ENCODE measurements at places on chromosomes 16 and 17.

GRCh38 chr16:9159839-9160550, 68.6 kb downstream of the HAPSTR1 start:
- peak; percentile 64 for DNase-seq

DNA sequence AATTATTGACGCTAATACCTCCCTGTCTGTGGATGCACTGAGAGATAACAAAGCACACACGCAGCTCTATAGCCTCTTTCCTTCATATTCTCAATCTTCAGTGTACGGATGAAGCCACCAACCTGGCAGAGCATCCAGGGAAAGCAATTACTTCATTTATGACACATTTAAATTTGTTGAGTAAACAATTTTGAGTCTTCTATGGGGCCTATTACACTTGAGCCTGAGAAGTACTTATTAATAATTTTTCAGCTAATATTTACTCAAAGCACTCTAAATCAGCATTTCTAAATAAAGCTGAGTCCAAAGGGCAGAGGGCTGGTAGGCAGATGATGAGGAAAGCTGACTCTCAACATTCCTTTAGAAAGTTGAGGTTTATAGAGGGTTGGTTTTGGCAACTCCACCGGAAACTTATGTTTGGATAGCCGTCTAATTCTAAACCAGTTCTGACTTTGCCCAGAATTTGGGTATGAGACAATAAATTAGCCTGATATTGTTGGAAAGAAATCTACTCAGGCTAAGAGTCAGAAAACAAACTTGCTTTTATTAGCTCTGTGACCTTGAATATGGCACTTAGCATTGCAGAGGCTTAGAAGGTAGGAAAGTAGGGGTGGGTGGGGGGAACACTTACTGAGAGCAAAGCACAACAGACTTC, 643.5 kb downstream of the CDH11 start:
- DNase-seq, result no peak

DNA sequence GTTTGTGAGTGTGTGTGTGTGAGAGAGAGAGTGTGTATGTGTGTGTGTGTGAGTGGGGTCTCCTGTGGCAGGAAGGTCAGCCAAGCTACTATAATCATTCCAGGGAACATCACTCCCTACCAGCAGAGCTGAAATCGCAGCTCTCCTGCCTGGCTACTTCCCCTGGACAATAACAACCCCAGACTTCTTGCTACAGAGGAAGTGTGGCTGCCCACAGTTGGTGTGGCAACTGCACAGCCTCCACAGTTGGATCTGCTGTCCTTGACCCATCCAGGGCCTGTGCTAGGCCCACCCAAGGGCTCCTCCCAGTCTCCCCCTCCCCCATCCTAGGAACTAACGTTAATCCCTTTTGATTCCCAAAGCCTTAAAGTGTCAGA, 1.5 kb downstream of the SLC13A5 start:
- DNase-seq, result no peak

- no peak for DNase-seq
Observed at GRCh38 chr16:85005285-85006069, 5.9 kb downstream of the ZDHHC7 start.

- no peak for DNase-seq
Observed at GRCh38 chr17:41176744-41177387, 1.2 kb downstream of the KRTAP4-2 start.

- DNase-seq, result no peak
Observed at GRCh38 chr17:20264996-20265395, 202.3 kb downstream of the LGALS9B start.

GRCh38 chr17:73011016-73011486, 81.4 kb downstream of the SLC39A11 start:
- DNase-seq, result peak; percentile 80

DNA sequence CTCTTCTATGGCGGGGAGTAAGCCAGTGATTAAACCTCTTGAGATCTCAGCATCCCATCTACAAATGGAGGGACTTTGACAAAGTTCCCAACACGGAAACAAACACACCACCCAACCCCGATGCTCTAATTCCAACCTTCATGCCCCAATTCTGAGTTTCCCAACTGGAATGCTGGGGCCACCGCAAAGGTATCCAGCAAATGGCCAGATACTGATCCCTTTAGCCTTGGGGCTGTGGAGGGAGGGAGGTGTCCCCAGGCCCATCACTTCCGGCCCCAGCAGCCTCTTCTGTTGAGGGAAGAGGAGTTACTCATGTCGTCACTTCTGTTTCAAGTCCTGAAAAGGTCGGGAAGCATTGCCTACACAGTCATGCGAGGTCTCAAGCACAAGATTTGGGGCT, 154.8 kb upstream of the RPH3AL start:
- DNase-seq, result no peak

- DNase-seq, result no peak
Observed at GRCh38 chr17:77899498-77899897, 59.0 kb upstream of the TNRC6C start.

- DNase-seq, result no peak
Observed at GRCh38 chr16:88298181-88298832, 84.5 kb upstream of the ZNF469 start.

- DNase-seq, result no peak
Observed at GRCh38 chr16:88646345-88647034, 4.4 kb downstream of the CYBA start.

DNA sequence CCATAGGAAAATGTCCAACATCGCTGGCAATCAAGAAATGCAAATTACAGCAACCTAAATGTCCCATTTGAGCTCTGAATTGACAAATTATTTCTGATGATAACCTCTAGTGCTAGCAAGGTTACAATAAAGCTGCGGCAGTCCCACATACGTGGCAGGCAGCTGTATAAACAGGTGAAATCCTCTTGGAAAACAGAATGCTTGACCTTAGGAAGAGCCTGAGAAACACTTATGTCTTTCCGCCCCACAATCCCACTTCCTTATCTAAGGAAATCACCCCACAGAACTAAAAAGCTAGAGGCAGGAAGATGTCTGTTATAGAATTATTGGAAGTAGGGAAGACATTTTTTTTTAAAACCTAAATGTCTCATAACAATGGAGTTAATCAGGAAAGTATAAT, 154.3 kb downstream of the KATNIP start:
- no peak for DNase-seq

- no peak for DNase-seq
Observed at GRCh38 chr16:28261942-28262341, 30.4 kb upstream of the SBK1 start.

DNA sequence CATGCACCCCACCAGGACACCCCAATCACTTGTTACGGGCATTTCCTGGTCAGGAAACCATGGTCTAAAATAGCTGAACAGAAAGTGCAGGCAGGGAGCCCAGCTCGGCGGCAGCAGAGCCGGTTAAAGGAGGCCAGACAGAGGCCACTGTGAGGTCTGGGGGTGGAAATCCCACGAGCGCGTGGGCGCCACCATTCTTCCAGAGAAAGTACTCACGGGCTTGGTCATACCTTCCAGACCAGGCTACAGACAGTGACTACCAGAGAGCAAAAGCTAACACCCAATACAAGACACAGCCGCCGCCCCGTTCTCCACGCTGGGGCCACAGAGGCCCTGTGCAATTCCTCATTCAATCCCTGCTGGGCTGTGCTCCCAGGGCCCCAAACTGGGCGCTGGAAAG, 11.9 kb downstream of the CEP131 start:
- DNase-seq, result no peak

DNA sequence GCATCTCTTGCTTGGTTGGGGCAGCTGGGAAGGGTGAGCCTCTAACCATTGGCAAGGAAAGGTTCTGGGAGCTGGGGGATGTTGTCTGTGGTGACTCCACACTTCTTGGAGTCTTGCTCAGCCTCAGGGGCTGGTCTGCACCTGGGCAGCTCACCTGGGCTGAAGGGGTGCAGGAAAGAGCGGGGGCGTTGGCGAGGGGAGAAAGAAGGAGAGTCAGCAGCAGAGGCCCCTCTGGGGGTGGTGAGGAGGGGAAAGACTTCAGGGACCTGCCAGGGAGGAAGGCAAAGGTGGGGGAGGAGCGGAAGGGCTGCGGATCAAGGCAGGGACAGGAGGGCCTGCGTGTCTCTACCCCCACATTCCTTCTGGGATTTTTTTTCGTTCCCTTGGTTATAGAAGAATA, 47.7 kb downstream of the CCDC42 start:
- DNase-seq, result no peak

GRCh38 chr16:16176328-16176727, 47.0 kb downstream of the ABCC6 start:
- no peak for DNase-seq

DNA sequence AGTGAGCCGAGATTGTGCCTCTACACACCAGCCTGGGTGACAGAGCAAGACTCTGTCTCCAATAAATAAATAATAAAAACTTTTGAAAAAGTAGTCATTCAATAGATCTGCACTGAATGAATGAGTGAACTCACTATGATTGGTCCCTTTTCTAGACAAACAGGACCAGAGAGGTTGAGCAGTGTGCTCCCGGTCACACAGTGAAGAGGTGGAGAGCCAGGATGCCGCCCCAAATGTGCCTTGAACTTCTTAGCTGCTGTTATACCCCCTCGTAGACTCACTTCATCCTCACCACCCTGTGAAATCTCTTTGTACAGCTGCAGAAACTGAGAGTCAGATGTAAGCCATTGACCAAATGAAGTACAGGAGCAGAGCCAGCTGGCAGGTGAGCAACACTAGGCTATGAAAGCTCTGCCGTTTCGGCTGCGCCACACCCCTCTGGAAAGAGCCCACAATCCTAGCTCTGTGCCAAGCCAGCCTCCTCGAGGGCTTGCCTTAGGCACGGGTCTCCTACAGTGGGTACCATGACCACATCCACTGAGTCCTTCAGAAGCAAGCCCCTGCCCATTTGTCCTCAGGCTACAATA, 7.8 kb upstream of the KIAA0513 start:
- no peak for DNase-seq

- DNase-seq, result no peak
Observed at GRCh38 chr16:52874042-52874441, 178.7 kb downstream of the CHD9NB start.

DNA sequence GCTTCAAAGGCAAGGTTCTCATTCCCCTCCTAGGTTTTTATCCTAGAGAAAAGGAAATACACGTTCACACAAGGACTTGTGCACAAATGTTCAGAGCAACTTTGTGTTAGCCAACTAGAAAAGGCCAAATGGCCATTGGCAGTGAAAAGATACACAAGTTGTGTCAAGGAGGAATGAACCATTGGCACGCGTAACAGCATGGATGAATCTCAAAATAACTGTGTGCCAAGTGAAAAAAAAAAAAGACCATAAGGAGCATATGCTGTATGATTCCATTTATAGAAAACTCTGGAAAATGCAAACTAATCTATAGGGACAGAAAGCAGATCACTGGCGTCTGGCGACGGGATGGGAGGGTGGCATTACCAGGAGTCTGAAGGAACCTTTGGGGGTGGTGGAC, 333.8 kb downstream of the SNX29 start:
- no peak for DNase-seq

DNA sequence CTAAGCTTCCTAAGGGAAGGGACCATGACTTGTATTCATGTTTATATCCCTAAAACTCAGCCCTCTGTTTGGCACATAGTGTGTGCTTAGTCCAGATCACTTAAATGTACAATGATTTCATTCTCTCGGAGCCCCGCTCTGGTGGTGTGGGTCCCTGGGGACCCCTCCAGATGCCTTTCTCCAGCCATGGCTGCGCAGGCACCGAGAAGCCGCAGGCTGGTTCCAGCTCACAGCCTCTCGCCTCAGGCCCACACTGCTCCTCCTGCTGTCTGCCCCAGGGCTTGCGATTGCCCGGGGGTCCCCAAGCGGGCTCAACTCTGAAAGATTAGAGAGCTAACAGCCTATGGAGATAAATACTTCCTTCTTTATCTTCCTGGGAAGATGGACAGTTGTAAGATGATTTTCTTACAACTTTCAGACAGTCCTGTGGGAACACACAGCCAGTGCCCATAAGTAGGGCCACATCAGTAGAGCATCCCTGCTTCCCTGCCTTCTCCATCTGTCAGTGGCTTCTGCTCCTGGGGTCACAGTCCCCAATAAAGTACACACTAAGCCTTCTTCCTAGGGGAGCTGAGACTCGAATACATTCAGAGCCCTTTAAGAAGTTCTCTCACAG, 66.2 kb downstream of the CENPV start:
- no peak for DNase-seq

DNA sequence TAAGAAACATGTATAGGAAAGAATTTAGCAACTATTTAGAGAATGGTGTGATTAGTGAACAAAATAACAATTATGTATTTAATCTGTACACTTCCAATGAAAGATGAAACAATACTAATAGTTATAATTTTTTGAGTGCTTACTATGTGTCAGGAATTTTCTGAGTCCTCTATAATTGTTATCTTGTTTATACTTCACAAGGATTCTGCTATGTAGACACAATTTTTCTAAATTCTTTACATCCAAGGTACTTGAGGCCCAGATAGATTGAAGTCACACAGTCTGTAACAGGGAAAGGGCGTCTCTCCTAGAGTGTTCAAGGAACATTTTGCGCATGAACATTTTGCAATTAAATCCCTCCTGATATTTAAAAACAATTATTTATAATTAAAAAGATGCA, 1.1 kb upstream of the KRTAP4-12 start:
- DNase-seq, result no peak

GRCh38 chr17:48262982-48263730, 155.6 kb downstream of the SNX11 start:
- DNase-seq, result peak; percentile 32

DNA sequence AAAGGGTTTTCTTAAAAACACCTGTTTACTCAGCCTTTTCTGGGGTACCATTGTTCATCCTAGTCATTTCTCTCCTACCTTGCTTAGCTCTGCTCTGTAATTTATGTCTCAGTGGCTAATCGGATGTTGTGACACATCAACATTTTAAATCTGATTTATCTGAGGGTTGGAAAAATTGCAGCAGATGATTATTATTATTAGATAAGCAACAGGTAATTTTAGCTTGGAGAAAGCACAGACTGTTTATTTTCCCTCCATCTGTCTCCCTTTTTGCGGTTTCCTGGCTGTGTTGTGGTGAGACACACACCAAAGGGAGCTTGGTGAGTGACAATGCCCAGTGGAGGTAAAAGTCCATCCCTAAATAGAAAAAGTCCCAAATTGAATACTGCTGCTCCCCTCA, 389.9 kb downstream of the UTP18 start:
- DNase-seq, result no peak

DNA sequence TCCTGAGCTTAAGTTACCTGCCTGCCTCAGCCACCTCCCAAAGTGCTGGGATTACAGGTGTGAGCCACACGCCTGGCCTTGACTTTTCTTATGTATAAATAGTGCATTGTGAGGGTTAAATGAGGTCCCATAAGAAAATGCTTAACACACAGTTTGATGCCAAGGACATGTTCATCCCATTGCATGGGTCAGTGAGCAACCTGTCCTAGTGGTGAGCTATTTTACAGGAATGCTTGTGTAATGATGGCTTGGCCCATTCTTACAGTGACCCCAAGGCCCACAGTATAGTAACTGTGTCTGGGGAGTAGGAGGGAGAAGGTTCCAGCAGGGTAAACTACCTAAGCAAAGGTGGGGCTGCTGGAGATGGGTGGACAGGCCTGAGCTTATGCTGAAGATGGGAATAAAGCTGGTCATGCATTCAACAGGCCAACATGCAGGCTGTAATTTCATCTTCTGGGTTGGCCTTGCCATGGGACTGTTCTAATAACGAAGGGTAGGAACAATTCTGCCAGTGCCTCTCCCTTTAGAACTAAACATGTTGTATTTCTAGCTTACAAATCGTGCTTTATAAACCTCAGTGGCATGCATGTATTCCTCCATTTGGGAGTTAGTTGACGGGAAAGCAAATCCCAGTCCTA, 6.2 kb downstream of the ACSF2 start:
- no peak for DNase-seq
